Stimulated activated CD4-positive, alpha-beta T cell treated with anti-CD3 and anti-CD28 coated beads, Interleukin-2, amount 100 ng/mL, for 4 hours (primary cell): ENCODE measurements at places on chromosomes 5 and 9.

DNA sequence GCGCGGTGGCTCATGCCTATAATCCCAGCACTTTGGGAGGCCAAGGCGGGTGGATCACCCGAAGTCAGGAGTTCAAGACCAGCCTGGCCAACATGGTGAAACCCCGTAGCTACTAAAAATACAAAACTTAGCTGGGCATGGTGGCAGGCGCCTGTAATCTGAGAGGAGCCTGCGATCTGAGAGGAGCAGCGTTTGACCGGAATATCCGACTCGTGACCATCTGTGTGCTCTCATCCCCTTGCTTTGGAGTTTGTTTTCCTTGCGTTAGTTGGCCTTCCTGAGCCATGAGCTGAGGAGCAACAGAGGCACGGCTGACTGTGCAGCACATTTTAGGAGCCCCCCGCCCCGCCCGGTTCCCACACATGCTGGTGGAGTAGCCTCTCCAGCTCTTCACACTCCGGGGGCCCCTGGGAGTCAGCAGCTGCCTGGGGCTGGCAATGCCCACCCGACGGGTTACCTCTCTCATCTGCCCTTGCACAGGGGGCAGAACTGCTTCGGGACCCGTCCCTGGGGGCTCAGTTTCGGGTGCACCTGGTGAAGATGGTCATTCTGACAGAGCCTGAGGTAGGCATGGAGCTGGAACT, 3.0 kb downstream of the ADAMTS13 start:
- no peak for DNase-seq

DNA sequence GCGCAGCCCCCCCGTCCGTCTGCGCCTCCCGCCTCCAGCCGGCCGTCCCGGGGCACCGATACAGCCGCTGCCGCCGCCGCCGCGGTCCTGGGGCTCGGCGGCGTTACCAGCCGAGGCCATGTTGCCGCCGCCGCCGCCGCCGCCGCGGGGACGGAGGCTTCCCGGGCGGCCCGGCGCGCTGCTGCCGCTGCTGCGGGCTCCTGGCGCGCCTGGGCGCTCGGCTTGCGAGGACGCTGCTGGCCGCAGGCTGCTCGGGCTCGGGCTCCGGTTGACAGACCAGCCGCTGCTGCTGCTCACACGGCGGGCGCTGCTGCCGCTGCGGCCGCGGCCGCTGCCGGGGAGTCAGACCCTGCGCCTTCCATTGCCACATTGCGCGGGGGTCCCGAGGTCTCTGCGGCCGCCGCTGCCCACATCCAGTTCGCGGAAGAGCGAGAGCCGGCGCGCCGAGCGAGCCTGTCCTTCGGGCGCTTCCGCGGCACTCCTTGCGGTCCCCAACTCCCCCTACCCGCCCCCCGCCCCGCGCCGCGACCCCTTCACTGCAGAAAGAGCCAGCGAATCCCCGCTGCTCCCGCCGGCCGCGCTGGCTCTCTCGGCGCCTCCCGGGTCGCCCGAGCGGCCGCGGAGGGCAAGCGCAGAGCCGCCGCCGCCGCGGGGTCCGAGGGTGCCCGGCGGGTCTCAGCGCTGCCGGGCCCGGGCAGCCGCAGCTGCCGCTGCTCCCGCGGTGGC, 8.4 kb downstream of the PTCH1 start:
- no peak for DNase-seq

GRCh38 chr9:99362321-99362720, 140.2 kb downstream of the SEC61B start:
- no peak for DNase-seq

DNA sequence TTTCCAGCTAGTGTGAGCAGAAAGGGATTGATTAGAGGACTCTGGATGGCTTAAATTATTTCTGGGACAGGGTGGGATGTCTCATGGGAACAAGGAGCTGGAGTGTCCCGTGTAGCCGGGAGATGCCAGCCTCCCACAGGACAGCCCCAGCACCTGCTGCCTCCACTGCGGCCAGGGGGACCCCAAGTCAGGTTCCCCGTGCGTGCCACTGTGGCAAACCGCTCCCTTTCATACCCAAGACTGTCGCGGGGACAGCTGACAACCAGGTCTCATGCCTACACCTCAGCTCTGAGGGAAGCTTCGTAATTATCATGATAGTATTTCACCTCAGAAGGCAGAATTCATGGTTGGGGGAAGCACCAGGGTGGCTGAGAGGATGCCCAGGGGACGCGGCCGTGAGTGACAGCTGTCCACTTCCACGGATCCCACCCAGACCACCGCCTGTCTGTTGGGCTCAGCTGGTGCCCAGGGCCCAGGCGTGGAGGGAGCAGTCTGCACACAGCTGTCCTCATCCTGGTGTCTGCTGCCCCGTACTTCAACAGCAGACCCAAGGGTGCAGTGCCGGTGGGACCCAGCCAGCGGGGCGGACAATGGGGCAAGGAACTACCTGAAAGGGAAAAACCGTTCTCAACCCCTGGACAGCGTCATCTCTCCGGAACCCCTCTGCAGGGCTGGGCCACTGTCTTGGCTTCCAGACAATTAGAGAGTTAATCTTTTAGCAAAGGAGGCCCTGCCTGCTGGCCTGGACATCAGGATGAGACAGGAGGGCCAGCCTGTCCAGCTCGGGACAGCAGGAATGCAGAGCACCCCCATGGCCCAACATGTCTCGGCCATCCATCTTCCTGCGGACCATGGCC, 166.9 kb downstream of the OLFM1 start:
- no peak for DNase-seq

- DNase-seq, result no peak
Measured at GRCh38 chr9:130263601-130264413, 1.8 kb upstream of the HMCN2 start.

- DNase-seq, result no peak
Measured at GRCh38 chr5:7329141-7329540, 66.8 kb upstream of the ADCY2 start.

GRCh38 chr9:84659313-84659712, 10.2 kb upstream of the NTRK2 start:
- DNase-seq, result no peak

GRCh38 chr9:133604214-133604613, 5.0 kb downstream of the FAM163B start:
- peak; percentile 12 for DNase-seq
